ENCODE measurements at places on chromosomes 12 and 14. TPM values are rescaled to one million over a fixed set of nuclear protein-coding genes. Genes with fewer than 3 reads are reported as not detected.

GRCh38 chr12:119410396-119410795 lies 75.9 kb downstream of the CCDC60 start:
- DNase-seq: no peak

GRCh38 chr12:78938341-78939084 lies 73.9 kb downstream of the SYT1 start:
- DNase-seq: no peak

GRCh38 chr12:131547555-131547954 lies 163.3 kb upstream of the SFSWAP start:
- no peak for DNase-seq

DNA sequence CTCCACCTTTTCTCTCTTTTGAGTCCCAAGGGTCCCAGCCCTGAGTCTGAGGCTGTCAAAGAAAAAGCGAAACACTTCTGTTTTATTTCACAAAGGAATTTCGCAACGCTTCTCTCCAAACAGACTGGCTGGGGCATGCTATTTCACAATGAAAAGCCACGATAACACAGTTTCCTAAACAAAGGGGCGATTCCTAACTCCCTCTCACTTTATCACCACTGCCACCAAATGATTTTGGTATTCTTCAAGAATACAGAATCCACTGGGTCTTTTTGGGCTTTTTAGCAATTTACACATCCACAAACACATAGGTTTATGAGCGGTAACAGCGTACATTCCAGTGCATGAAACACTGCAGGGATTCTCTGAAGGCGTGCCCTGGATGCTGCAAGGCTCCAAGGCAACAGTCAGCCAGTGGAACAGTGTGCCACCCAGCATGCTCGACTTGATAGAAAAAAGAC lies 161.2 kb downstream of the DAD1 start:
- peak; percentile 68 for DNase-seq

GRCh38 chr14:104647467-104648043 lies 41.9 kb upstream of the INF2 start:
- DNase-seq: no peak

- no peak for DNase-seq
Observed at GRCh38 chr14:75636100-75636692, 24.5 kb downstream of the ERG28 start.

GRCh38 chr14:26252176-26252575 lies 345.7 kb downstream of the NOVA1 start:
- DNase-seq: no peak

GRCh38 chr12:124684971-124685688 lies 117.7 kb upstream of the NCOR2 start:
- DNase-seq: no peak

DNA sequence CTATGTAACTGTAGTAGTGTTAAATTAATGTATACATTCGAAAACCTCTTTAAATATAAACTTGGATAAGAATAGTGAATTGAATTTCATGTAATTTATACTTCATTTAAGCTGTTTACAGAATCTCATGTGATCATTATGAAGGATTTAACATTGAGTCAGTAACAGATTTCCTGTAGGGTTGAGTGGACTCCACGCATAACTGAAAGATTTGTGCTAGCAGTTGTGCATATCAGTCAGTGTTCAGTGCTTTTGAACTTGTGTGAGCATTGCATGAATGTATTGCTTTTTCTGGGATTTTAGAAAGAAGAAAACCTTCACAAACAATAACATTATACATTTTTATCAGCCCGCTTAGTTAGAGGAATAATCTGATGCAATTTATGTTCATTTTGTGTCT lies 1435.3 kb downstream of the LRFN5 start:
- DNase-seq: no peak

DNA sequence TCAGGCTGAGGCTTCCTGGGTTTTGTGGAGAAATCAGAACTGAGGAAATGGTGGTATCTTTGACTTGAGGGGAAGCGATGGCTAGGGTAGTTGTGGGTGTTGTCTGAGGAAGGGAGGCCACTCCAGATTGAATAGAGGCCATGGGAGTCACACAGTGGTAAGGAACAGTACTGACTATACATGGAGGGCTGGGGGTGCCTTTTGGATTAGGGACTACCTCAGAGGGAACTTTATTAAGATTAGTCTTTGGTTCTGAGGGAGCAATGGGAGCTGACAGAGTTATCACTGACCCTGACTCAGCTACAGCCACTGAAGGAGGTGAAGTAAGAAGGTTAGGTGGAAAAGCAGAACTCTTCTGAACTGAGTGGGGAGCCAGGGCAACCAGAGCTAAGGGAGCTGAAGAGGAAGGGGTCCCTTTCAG lies 4.4 kb downstream of the NACA start:
- no peak for DNase-seq

GRCh38 chr12:109878749-109879148 lies 1.6 kb downstream of the GLTP start:
- DNase-seq: no peak

DNA sequence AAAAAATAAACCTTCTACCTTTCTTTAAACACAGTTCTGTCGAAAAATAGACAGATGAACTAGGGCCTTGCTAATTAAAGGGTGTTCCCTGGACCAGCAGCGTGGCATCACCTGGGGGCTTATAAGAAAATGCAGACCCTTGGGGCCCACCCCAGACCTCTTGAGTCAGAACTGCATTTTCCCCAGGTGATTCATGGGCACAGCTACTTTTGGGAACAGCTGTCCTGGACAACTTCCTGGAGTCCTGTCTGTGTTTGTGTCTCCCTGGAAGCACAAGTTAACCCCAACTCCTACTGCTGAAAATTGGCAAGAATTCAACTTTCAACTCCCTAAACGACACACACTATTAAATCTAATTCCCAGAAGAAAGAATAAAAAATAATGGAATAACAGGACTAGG lies 17.8 kb downstream of the FBLN5 start:
- DNase-seq: no peak

GRCh38 chr12:46439793-46440511 lies 67.4 kb upstream of the SLC38A2 start:
- DNase-seq: no peak

DNA sequence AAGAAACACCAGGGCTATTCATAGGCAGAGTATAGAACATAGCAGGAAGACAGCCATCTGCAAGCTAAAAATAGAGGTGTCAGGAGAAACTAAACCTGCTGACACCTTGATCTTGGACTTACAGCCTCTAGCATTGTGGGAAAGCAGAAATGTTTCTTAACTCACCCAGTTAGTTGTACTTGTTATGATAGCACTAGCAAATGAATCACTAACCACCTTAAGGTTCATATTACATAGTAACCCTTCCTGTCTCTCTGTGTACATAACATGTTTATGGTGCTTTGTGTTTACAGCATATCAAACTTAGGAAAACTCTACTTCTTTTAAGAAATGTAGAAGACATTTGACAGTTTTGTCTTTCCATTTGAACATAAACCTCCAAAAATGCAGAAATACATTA lies 1031.3 kb downstream of the FSCB start:
- no peak for DNase-seq

GRCh38 chr14:81172353-81172752 lies 48.4 kb downstream of the GTF2A1 start:
- DNase-seq: no peak

DNA sequence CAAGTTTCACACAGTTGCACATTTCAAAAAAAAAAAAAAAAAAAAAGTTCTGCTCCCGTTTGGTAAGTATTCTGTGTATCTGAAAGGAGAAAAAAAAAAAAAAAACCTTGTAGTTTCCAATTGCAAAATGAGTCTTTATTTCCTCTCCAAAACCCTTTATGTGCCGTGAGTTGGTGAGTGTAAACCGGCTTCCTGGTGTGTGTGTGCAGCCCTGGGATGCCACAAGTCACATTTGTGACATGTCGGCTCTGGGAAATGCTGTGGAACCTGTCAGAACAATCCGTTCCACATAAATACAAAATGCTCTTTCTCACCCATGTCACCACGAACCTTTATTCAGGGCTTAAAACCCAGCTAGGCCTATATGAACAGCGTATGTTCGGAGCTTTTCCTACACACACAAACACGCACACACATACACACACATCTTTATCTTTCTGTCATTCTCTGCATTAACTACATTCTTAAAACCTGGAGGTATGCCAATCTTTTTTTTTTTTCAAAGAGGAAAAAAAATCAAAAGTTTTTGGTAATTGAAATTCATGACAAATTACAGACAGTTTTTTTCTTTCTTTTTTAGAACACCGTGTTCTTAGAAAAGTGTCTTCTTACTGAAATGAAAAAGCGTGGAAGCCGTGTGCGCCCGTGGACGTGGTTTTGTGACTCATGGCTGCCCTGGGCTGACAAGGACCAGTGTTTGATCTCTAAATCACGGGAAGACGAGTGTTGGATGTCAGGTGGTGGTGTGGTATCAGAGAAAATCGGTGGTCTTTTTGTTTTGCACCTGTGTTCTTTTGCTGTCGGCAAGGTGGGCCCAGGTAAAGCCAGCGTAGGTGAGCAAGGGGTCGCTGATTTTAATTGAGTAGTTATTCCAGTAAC lies 612.0 kb downstream of the VRK1 start:
- DNase-seq: no peak

GRCh38 chr12:105013892-105014291 lies 27.8 kb downstream of the NOPCHAP1 start:
- DNase-seq: no peak

DNA sequence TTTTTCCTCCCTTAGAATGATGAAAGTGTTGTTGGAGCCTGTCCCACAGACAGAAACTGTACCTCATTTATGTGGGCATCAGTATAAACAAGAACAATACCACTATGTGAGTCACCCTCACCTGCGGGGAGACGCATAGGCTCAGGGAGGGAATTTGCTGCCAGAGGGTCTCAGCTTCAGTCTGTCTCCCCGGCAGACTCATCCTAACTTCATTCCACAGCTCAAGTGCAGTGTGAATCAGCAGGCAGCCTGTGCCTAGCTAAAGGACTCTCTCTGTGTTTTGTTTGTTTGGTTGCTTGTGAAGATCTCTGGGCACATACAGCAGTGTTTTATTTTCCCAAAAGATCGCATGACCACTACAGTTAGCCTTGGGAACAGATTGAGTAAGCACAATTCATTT lies 98.9 kb downstream of the PRKCH start:
- no peak for DNase-seq

DNA sequence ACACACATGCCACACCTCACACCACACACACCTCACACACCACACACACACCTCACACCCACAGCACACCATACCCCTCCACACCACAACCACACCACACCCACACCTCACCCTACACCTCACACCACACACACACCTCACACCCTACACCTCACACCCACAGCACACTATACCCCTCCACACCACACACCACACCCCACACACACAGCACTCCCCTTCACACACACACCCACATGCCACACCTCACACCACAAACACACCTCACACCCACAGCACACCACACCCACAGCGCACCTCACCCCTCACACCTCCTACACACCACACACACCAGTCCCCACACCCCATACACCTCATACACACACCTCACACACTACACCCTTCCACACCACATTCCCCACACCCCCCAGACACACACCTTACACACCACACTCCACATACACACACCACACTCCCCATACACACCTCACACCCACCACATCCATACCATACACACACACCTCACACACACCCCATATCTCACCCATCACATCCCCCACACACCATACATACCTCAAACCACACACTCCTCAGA lies 80.0 kb downstream of the ACTN1 start:
- no peak for DNase-seq

- no peak for DNase-seq
Observed at GRCh38 chr12:27193106-27193505, 51.0 kb upstream of the STK38L start.

- DNase-seq: peak; percentile 57
Observed at GRCh38 chr12:98211909-98212695, 303.3 kb upstream of the TMPO start.

DNA sequence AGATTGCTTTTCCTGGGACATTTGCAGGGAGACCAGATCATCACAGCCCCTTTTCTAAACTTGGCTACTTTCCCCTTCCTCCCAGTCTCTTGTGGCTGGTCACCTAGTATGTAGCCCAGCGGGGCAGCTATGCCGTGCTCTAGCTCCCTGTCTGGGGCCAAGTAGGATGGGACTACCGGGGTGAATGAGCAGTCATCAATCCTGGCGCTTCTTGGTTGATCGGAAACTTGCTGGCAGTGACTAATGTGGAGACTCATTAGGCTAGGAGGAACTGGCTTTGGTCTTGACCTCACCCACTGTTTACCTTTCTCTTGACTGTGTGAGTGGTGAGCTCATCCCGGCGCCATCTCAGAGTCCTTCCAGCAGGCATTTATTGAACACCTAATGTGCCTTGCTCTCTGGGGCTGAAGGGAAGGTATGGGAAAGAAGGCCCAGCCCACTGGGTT lies 15.9 kb downstream of the PLEKHG3 start:
- no peak for DNase-seq

GRCh38 chr14:99819514-99819913 lies 26.3 kb downstream of the EML1 start:
- DNase-seq: no peak

- DNase-seq: no peak
Observed at GRCh38 chr12:119808441-119808840, 68.7 kb downstream of the CIT start.

DNA sequence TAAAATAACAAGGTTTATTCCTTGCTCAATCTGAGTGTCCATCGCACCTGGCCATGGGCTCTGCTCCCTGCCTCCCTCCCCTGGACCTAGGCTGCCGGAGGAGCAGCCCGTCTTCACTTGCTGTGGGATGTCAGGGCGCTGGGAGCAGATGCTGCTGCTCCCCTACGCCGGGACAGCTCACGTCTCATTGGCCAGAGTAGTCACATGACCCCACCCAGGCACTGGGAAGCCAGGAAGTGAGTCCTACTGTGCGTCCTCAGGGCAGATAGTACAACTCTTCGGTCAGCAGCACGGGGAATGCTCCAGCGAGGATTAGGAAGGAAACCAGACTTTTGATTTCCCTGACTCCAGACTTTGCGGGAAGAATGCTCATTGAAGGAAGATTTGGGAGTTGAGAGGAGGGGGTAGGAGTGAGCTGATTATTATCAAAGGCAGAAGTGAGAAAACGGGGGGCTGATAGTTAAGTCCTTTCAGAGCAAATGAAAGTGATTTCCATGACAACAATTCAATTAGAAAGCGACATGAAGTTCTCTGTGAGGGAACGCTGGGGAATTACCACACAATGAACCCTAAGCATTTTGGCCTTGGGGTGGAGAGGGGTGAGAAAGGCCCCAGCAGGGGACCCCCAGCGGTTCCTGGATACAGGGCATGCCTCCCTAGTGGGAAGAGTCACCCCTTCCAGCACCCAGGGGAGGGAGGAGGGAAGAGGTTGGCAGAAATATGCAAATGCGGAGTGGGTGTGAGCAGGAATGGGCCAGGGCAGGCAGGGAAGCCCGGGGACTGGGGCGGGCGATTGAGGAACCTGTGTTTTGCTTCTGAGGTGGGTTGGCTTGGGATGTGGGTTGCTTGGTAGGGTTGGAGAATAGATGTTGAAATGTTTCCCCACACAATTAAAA lies 215.5 kb downstream of the AACS start:
- no peak for DNase-seq

FGD6 gene
- 17.3 TPM for total RNA-seq

NOS1 gene
- total RNA-seq: 2.4 TPM

NRL gene
- total RNA-seq: 1.6 TPM

LPAR5 gene
- 2.0 TPM for total RNA-seq

GLS2 gene
- 3.0 TPM for total RNA-seq

NELL2 gene
- total RNA-seq: 3.4 TPM

BHLHE41 gene
- 17.0 TPM for total RNA-seq

ACVRL1 gene
- 173 TPM for total RNA-seq

OR10A7 gene
- total RNA-seq: not detected

TMEM132C gene
- total RNA-seq: 0.50 TPM

KRT79 gene
- total RNA-seq: 0.32 TPM

All from left lung (tissue), 14 donors.